ENCODE measurements at places on chromosomes 11 and 22. TPM values are rescaled to one million over a fixed set of nuclear protein-coding genes. Genes with fewer than 3 reads are reported as not detected.

DNA sequence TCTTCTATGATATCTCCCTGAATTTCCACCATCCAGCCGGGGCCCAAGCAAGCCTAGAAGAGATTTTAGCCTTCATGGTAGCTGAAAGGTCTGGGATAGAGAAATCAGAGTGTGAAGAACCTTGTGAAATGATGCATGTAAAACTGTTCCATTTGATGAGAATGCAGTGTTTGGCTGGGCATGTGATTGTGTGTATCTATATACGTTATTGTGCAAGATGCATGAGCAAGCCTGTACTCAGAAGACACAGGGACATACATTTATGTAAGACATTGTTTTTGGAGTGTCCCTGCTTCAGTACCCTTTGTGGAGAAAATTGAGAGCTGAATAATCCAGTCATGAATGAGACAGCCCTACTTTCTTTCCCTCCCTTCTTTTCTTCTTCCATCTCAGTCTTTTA is 15.2 kb upstream of the OR52K2 start:
- DNase-seq = no peak
- H3K36me3 ChIP-seq = no peaks in the 10 kb centered on the region
- no peak overlapping the region for H3K27ac ChIP-seq
- H3K4me3 ChIP-seq = no peak overlapping the region

GRCh38 chr11:64097468-64098317 is 62.0 kb downstream of the FLRT1 start:
- no peak overlapping the region for H3K4me3 ChIP-seq
- no peak for DNase-seq
- no peaks in the 10 kb centered on the region for H3K36me3 ChIP-seq
- H3K27ac ChIP-seq = no peak overlapping the region
- H3K27me3 ChIP-seq = no peaks in the 10 kb centered on the region

DNA sequence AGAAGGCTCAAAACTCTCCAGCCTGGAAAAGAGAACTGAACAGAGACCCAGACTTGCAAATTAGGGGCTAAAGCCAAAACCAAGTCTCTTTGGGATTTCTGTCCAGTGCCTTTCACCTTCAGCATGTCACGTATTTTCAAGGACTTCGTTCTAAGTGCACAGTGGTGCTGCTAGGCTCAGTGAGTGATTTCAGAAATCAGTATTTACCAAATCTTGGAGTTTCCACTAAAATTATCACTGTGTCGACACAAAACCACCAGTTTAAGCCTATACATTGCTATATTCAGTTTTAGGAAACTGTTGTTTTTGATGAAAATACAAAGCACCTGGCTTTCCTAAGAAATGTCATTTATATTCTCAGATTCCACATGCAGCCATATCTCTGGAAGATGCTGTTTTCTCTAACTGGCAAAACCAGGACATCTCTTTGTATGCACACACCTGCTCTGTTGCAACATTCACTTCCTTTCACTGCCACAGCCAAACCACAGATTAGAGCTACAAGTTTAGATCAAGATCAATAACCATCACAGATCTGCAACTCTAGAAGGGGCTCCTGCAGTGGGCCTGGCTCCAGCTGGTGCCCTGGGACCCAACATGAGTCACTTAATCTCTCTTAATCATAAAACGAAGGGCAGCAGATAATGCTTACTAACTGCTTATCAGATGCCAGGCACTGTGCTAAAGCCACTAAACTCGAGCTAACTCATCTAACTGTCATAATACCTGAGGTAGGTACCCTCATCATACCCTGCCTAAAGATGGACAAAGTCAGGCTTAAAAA is 22.3 kb downstream of the SMCO4 start:
- H3K4me1 ChIP-seq = peaks cover 40% of the 10 kb centered on the region
- H3K27ac ChIP-seq = peak overlapping the region; percentile 23
- no peak for DNase-seq
- no peaks in the 10 kb centered on the region for H3K36me3 ChIP-seq

DNA sequence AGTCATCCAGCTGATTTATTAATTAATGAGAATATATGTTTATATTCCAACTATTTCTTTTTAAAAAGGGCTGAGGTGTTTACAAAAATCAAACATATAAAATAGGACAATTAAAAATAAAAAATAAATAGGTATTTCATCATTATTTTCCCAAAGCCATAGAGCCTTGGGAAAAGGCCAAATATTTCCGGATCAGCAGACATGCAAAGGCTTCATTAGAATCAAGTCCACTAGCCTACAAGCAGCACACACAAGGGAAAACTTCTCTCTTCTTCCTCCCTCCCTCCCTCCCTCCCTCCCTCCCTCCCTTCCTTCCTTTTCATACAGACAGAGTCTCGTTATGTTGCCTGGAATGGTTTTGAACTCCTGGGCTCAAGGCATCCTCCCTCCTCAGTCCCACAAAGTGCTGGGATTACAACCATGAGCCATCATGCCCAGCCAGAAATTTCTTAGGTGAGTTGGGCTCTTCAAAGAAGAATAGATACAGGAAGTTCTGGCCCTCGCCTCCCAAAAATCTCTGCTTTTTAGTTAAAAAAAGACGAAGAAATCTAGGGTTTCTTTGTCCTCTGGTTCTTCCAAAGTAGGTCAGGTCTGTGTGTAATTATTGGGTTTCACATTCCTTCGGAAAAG is 121.2 kb downstream of the SIK3 start:
- H3K4me3 ChIP-seq = no peak overlapping the region
- peaks cover 39% of the 10 kb centered on the region for H3K4me1 ChIP-seq
- H3K27me3 ChIP-seq = no peaks in the 10 kb centered on the region
- H3K36me3 ChIP-seq = peaks cover 3% of the 10 kb centered on the region
- DNase-seq = no peak

VSIG2 gene
- not detected for polyA plus RNA-seq

DNA sequence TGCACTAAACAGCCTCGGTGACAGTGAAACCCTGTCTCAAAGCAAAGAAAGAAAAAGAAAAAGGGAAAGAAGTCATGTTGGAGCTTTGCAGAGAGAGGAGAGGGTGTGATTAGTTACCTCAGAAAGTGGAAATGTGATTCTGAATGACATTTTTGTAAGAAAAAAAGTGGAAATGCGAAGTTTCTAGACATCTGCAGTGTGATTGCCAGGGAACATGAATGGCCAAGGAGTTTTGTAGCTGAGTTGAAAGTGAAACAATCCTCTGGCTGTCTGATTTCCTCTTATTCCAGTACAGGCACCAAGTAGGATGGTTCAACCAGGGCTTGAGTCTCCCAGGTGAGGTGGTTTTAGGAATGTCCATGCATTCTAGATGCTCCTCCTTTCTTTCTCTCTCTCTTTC is 17.8 kb upstream of the SYVN1 start:
- H3K4me3 ChIP-seq = no peak overlapping the region
- DNase-seq = no peak
- no peaks in the 10 kb centered on the region for H3K36me3 ChIP-seq
- peaks cover 2% of the 10 kb centered on the region for H3K27me3 ChIP-seq

DNA sequence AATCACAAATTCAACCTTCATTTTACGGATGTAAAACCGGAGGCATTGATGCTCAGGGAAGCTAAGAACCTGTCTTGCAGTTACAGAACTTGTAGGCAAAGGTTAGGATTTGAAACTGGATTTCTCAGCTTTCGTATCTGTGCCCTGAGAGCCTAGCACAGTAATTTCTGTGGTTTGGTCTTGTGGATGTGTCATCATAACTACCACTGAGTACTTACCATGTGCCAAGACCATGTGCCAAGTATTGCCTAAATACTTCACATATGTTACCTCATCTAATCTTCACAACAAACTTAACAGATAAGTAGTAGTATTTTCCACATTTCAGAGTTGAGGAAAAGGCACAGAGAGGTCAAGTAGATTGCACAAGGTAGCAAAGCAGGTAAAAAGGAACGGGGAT is 140.7 kb downstream of the NXPE2 start:
- no peaks in the 10 kb centered on the region for H3K36me3 ChIP-seq
- no peak overlapping the region for H3K4me3 ChIP-seq
- peaks cover 6% of the 10 kb centered on the region for H3K27me3 ChIP-seq
- DNase-seq = no peak
- H3K27ac ChIP-seq = no peak overlapping the region

- peak; percentile 22 for DNase-seq
- H3K27ac ChIP-seq = peak overlapping the region; percentile 62
- H3K27me3 ChIP-seq = peaks cover 2% of the 10 kb centered on the region
- peaks cover 6% of the 10 kb centered on the region for H3K36me3 ChIP-seq
- peaks cover 72% of the 10 kb centered on the region for H3K4me1 ChIP-seq
- peak overlapping the region; percentile 90 for H3K4me3 ChIP-seq
Measured at GRCh38 chr11:134386945-134387344, 25.1 kb downstream of the B3GAT1 start.

DNA sequence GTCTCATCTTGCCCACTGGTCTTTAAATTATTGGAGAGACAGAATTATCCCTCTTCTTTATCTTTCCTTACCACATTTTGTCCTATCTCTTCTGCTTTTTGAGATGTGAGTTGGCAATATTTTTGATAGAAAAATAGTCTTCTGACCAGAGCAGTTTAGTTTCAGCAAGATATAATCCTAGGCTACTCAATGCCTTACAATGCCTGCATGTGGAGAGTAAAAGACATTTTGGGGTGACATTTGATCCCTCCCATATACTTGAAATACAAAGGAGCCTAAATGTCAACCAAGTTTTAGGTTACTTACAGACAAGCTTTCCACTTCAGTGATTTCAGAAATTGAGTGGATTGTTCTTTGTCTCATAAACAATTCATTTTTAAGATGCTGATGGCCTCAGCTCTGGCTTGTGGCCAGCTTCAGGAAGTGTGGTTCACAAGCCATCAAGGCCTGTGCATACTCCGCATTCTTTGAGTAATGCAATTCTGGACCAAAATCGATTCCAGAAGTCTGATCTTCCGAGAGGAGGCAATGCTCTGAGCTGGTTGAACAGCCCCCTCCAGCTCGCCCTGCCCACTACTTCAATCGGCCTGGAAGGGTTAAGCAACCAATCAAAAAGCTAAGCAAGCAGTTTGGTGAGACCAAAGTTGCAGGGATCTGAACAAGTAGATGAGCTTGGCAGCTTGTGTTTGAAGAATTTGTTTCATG is 274.4 kb downstream of the BLID start:
- peaks cover 4% of the 10 kb centered on the region for H3K36me3 ChIP-seq
- H3K4me1 ChIP-seq = no peaks in the 10 kb centered on the region
- H3K4me3 ChIP-seq = no peak overlapping the region
- peaks cover 4% of the 10 kb centered on the region for H3K27me3 ChIP-seq

DNA sequence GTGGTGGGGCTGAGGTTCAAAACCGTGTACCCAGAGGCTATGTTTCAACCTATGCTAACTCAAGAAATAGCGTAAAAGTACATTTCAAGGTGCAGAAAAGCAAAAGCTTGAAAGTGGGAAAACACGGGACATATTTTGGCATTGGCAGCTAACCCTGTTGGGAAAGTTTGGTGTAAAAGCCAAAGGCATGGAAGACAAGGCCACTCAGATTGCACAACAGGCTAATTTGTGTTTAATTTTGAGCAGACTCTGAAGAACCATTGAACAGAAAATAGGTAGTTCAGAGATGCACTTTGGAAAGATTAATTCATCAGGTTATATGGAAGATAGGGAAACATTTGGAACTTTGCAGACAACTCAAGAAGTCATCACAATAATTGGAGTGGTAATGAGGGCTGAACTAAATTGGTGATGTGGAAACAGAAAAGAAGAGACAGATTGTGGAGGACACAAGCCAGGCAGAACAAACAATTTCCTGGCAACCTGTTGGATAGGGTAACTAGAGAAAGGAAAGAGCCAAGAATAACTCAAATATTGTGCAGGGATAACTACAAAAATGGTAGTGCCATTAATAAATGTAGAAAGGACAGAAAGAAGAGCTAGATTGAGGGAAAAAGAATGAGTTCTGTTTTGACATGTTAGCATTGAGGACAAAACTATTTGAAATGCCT is 140.5 kb upstream of the PGR start:
- no peaks in the 10 kb centered on the region for H3K27me3 ChIP-seq
- no peak for DNase-seq
- H3K36me3 ChIP-seq = no peaks in the 10 kb centered on the region
- H3K4me1 ChIP-seq = no peaks in the 10 kb centered on the region

GRCh38 chr22:39021552-39022250 is 774 bp downstream of the APOBEC3D start:
- peaks cover 8% of the 10 kb centered on the region for H3K27me3 ChIP-seq
- no peak for DNase-seq
- H3K27ac ChIP-seq = peak overlapping the region; percentile 97
- peaks cover 24% of the 10 kb centered on the region for H3K36me3 ChIP-seq

GRCh38 chr11:128734832-128735224 is 41.0 kb downstream of the FLI1 start:
- H3K4me3 ChIP-seq = peak overlapping the region; percentile 86
- peaks cover 9% of the 10 kb centered on the region for H3K36me3 ChIP-seq
- peaks cover 5% of the 10 kb centered on the region for H3K27me3 ChIP-seq
- peaks cover 99% of the 10 kb centered on the region for H3K4me1 ChIP-seq
- no peak for DNase-seq
- peak overlapping the region; percentile 94 for H3K27ac ChIP-seq

GRCh38 chr11:89667001-89667400 is 43.1 kb upstream of the TRIM77 start:
- no peak overlapping the region for H3K4me3 ChIP-seq
- H3K27ac ChIP-seq = no peak overlapping the region
- no peak for DNase-seq
- H3K4me1 ChIP-seq = no peaks in the 10 kb centered on the region
- no peaks in the 10 kb centered on the region for H3K36me3 ChIP-seq

ANKK1 gene
- polyA plus RNA-seq = not detected

GRCh38 chr11:63841554-63841953 is 2.6 kb downstream of the MARK2 start:
- peak overlapping the region; percentile 88 for H3K27ac ChIP-seq
- peaks cover 4% of the 10 kb centered on the region for H3K36me3 ChIP-seq
- H3K4me3 ChIP-seq = peak overlapping the region; percentile 92
- DNase-seq = no peak
- peaks cover 74% of the 10 kb centered on the region for H3K4me1 ChIP-seq

DNA sequence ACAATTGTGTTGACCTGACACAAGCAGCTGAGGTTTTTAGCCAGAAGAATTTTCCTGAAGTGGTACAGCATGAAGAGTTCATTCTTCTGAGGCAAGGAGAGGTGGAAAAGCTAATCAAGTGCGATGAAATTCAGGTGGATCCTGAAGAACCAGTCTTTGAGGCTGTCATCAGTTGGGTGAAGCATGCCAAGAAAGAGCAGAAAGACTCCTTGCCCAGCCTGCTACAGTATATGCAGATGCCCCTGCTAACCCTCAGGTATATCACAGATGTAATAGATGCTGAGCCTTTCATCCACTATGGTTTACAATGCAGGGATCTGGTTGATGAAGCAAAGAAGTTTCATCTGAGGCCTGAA is 12.9 kb upstream of the SCARF2 start:
- no peaks in the 10 kb centered on the region for H3K4me1 ChIP-seq
- peaks cover 1% of the 10 kb centered on the region for H3K27me3 ChIP-seq
- H3K36me3 ChIP-seq = peaks cover 36% of the 10 kb centered on the region

GRCh38 chr11:34351687-34352469 is 5.9 kb downstream of the ABTB2 start:
- no peak for DNase-seq
- no peak overlapping the region for H3K27ac ChIP-seq
- H3K4me1 ChIP-seq = peaks cover 15% of the 10 kb centered on the region
- peaks cover 27% of the 10 kb centered on the region for H3K27me3 ChIP-seq
- H3K36me3 ChIP-seq = no peaks in the 10 kb centered on the region

SHANK3 gene
- not detected for polyA plus RNA-seq

- no peak overlapping the region for H3K4me3 ChIP-seq
- H3K36me3 ChIP-seq = no peaks in the 10 kb centered on the region
- no peak for DNase-seq
- H3K4me1 ChIP-seq = no peaks in the 10 kb centered on the region
- no peaks in the 10 kb centered on the region for H3K27me3 ChIP-seq
Measured at GRCh38 chr11:107973641-107974040, 35.1 kb upstream of the CUL5 start.

PKP3 gene
- not detected for polyA plus RNA-seq

- H3K27ac ChIP-seq = no peak overlapping the region
- no peak overlapping the region for H3K4me3 ChIP-seq
- H3K36me3 ChIP-seq = no peaks in the 10 kb centered on the region
Measured at GRCh38 chr22:50114221-50115021, 24.6 kb downstream of the MOV10L1 start.
